Natural killer cell treated with Interleukin-12 subunit alpha and Interleukin-12 subunit beta and Interleukin-15 and Interleukin-18, amount 100 ng/mL, for 72 hours (primary cell): ENCODE measurements at places on chromosomes 16 and 17. TPM values are rescaled to one million over a fixed set of nuclear protein-coding genes. Genes with fewer than 3 reads are reported as not detected.

DNA sequence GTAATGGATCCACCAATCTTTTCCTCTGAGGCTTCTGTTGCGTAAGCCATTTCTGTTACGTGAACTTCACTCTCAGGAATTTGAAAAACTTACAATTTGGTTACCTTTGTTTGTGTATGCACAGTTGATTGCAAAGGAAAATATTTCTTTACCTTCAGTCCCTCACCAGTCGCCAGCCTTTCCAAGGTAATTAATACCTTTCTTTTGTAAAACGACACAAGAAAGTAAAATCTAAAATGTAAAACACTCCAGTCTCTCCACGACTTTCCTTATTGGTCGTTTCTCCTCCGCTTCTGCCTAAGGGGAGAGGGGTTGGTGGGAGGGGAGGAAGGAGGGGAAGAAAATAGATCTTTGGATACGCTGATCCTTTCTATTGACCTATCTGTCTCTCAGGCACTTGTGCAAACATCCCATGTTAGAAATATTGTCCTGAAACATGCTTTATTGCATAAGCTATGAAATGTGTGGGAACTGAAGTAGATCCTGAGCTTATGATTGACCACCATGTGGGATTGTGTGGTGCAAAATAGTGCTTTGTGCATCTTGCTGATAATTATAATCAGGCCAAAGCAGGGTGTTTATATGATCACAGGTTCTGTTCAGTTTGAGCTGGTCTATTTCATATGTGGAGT lies 32.4 kb upstream of the EFCAB13 start:
- no peak for DNase-seq

- no peak for DNase-seq
Observed at GRCh38 chr16:86029131-86029741, 130.3 kb downstream of the IRF8 start.

DNA sequence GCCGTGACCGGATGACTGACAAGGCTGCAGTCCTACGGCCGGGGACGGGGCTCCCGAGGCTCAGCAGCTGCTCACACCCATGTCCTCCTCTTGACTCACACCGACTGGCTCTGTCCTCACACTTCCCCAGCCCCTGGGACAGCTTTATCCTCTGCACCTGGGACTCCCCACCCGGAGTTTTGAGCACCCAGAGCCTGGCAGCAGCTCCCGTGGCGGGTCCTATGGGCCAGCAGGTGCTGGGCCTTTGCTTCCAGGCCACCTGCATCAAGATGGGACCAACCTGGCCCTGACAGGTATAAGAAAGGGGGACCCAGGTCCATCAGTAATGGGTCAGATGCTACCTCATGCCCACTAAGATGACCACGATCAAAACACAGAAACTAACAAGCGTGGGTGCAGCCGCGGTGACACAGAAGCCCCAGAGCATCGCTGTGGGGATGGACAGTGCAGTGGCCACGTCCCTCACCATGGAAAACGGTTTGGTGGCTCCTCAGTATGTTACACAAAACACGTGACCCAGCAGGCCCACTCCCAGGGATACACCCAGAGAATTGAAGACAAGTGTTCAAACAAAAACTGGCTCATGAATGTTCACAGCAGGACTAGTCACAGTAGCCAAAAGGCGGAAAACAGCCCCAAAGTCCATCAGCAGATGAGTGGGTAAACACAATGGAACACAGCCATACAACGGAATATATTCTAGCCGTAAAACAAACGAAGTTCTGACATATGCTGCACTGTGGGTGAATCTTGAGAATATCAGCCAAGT lies 3.3 kb upstream of the NOTUM start:
- no peak for DNase-seq

GRCh38 chr16:21722771-21723455 lies 59.1 kb downstream of the OTOA start:
- DNase-seq = no peak

GRCh38 chr16:26050472-26050871 lies 358.7 kb downstream of the HS3ST4 start:
- no peak for DNase-seq

DNA sequence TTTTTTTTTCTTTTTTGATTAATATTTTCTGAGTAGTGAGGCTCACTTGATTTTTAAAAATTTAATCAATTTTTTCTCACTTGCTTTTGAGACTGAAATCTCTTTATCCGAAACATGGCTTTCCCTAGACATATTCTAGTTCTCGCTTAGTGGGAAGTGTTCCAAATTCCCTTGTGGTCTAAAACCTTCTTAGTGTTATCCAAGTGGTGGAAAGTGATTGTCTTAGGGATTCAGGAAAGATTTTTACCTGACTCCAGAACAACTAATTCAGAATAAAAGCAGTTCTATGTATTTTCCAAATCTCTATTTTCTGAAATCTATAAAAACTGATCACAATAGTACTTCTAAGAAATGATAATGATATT lies 178.8 kb downstream of the MAP2K6 start:
- no peak for DNase-seq

- DNase-seq = peak; percentile 96
Observed at GRCh38 chr17:7023576-7024401, 939 bp downstream of the BCL6B start.

DNA sequence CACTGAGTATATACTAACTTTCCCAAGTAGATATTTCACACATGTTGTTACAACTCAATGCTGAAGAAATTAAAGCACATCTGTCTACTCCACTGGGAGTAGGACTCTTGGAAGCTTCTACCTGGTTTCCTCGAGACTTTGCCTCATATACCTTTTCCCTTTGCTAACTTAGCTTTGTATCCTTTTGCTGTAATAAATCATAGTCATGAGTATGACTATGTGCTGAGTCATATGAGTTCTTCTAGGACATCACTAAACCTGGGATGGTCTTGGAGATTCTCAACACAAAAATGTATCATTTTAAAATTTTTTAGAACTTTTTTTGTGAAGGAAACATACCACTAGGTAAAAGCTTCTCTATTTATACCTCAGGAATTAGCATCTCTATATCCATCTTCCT lies 39.8 kb downstream of the ABCA5 start:
- no peak for DNase-seq

DNA sequence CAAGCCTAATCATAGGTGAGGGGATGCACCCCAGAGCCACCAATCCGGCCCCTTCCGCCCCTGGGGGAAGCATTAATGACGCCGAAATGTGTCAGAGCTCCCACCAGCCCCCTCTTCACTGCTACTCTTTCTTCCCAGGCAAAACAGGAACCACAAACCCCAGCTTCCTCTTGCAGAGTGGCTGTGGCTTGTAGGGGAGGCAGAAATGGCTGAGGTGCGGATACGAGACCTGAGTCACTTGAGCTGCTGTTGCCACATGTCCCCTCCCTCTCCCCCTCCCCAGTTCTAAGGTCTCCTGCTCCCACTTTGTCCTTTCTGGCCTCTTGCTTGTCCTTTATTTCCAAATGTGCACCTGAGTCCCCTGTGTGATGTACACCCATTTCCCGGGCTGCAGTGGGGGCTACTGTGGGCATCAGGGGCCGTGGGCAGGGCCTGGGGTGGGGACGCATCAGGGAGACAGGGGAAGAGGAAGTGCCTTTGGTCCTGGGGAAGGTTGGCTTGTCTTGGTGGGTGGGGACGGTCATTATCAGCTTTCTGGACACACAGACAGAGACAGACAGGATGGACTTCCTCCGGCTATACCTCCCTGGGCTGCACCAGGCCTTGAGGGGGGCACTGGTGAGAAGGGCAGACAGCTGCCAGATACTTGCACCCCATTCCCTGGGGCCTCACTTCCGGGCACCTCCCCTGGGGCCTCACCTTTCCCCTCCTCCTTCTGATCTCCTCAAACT lies at the start of gene APOBR:
TSS of gene APOBR (plus strand) at position 523 of the 731 bp plus-strand sequence. CDS start at position 562, 39 bp downstream.
- peak; percentile 95 for DNase-seq

DNA sequence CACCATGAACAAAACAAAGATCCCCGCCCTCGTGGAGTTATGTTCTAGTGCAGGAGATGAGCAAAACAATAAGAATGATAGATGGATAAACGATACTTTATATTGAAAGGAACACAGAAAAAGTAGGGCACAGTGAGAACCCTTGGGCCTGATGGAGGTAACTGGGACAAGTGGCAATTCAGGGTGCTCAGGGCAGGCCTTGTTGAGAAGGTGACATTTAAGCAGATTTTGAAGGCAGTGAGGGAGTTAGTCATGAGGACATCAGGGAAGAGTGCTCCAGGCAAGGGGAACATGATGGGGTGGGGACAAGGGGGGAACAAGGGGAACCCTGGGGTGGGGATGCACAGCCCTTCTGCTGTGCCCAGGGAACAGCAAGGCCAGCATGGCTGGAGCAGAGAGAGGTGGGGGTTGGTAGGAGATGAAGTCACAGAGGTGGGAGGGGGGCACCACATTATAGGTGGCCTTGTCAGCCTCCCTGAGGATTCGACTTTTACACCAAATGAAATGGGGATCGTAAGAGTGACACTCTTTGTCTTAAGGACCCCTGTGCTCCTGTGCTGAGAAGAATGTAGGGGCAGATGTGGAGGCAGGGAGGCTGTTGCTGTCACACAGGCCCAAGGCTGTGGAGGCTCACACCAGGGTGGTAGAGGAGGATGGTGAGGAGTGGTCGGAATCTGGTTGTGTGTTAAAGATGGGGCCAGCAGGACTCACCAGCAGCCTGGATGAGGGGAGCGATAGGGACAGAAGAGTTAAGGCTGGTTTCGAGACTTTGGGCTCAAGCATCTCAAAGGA lies 9.2 kb upstream of the PRM1 start:
- no peak for DNase-seq

GRCh38 chr17:34874478-34874877 lies 86.8 kb downstream of the CCT6B start:
- DNase-seq = no peak

DNA sequence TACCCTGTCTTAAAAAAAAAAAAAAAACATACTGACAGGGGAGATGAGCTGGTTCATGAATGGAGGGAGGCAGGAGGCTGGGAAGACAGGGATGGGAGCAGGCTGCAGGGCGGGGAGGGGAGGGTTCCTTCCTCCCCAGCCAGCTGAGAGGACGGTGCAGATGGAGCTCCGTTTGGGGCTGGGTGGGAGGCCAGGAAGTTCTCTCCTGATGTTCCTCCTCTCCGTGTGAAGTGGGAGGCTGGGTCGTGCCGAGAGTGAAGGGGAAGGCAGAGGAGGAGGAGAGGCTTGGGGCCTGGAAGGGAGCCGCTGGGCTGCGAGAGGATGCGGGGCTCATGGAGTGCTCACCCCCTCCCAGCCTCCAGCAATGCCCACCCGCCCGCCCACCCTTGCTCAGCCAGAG lies 21.3 kb downstream of the SBK1 start:
- peak; percentile 49 for DNase-seq

DNA sequence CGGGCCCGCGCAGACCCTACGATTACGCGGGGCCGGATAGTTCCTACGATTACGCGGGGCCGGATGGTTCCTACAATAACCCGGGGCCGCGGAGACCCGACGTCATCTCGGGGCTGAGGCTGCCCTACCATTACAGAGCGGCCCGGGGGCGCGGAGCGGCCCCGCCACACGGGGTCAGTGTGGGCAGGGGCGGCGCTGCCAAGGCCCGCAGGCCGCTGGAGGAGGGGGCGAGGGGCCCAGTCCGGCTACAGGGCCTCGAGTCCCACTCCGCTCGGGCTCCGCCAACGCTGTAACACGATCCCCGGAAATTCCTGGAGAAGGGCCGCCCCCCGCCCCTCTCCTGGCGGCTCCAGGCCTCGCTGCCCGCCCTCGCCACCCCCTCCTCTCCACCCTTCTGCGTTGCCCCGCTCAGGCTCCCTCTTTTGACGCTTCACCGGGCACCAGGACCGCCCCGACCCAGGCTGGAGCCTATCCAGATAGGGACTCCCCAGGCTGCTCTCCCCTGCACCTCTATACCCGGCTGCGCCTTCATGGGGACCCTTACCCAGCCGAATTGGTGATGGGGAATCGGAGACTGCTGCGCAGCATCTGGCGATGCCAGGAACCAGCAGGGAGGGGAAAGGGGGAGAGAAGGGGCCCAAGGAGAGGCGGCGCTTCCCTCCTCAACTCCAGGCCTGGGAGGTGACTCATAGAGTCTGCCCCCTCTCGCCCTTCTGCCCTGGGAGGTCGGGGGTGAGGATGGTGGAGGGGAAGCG lies at the start of gene RAB34:
TSS of gene RAB34 (minus strand) at position 291 of the 755 bp plus-strand sequence. CDS start 602 bp downstream, outside the sequence.
- DNase-seq = no peak

- DNase-seq = peak; percentile 72
Observed at GRCh38 chr17:48429638-48430586, at the start of gene SKAP1. Gene SKAP1, minus strand, starts transcription at chr17:48430214.

DNA sequence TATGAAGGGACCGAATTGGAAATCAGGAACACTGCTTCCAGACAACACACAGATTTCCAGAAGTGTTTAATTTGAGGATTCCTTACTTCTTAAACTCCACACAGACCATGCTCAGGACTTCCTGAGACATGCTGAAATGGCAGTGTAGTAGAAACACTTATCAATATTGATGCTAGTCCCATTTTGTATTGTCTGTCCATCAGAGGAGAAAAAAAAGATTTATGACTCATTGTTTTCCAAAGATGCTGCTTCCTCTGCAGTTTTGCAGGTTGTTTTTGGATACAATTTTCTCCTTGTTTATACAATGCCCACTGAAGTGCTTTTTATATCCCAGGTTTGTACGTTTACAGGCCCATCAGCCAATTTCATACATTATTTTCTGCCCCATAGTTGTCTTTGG lies 68.3 kb upstream of the TANC2 start:
- DNase-seq = no peak

- DNase-seq = no peak
Observed at GRCh38 chr17:29042679-29043538, at the start of gene PIPOX. Gene PIPOX, plus strand, starts transcription at chr17:29043141. Its CDS starts 85 bp downstream, at chr17:29043226.

The CCDC200 gene
- not detected for total RNA-seq

The PRAC1 gene
- not detected for total RNA-seq

The CALB2 gene
- total RNA-seq = not detected

The TNFRSF17 gene
- not detected for total RNA-seq

The TM4SF5 gene
- total RNA-seq = not detected

The C17orf67 gene
- 4.7 TPM for total RNA-seq

The SLC38A8 gene
- total RNA-seq = not detected

The IGSF6 gene
- not detected for total RNA-seq

The PITPNM3 gene
- total RNA-seq = 0.59 TPM
